Activated CD4-positive, alpha-beta T cell treated with anti-CD3 and anti-CD28 coated beads, Interleukin-2, amount 10 ng/mL, durations not matched to agents 24 days and 14 days (primary cell): ENCODE measurements at places on chromosomes 16 and 17. TPM values are rescaled to one million over a fixed set of nuclear protein-coding genes. Genes with fewer than 3 reads are reported as not detected.

The KRT33A gene
- not detected in 2 replicates for total RNA-seq

The TEKT5 gene
- total RNA-seq, result not detected in 2 replicates

The HS3ST3A1 gene
- 2.3 and 3.7 TPM in 2 replicates for total RNA-seq

The TMC7 gene
- total RNA-seq, result not detected in 2 replicates

GRCh38 chr16:1530883-1531637 is 2.4 kb upstream of the TMEM204 start:
- peaks cover 13% of the 10 kb centered on the region for H3K36me3 ChIP-seq
- H3K4me1 ChIP-seq, result peaks cover 28% of the 10 kb centered on the region
- no peak overlapping the region for H3K4me3 ChIP-seq
- no peak overlapping the region for H3K27ac ChIP-seq

DNA sequence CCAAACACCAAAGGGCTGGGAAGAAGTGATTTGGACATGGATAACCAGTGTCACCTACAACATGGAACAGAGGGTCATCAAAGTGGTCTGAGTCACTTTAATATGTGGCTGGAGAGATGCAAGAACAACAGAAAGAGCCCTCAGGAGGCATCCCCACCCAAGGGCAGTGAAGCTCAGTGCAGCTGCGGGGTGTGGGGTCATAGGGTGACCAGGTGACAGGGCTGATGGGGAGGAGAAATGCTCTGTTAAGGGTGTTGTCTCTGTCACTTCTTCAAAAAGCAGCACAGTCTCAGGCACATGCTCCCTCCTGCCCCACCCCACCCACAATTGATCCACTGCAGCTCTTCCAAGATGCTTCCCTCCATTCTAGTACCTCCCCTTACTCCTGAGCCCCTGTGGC is 819.1 kb downstream of the KCNJ18 start:
- no peak overlapping the region for H3K4me3 ChIP-seq
- DNase-seq, result no peak
- H3K36me3 ChIP-seq, result no peaks in the 10 kb centered on the region
- no peak overlapping the region for H3K27ac ChIP-seq
- no peaks in the 10 kb centered on the region for H3K27me3 ChIP-seq

DNA sequence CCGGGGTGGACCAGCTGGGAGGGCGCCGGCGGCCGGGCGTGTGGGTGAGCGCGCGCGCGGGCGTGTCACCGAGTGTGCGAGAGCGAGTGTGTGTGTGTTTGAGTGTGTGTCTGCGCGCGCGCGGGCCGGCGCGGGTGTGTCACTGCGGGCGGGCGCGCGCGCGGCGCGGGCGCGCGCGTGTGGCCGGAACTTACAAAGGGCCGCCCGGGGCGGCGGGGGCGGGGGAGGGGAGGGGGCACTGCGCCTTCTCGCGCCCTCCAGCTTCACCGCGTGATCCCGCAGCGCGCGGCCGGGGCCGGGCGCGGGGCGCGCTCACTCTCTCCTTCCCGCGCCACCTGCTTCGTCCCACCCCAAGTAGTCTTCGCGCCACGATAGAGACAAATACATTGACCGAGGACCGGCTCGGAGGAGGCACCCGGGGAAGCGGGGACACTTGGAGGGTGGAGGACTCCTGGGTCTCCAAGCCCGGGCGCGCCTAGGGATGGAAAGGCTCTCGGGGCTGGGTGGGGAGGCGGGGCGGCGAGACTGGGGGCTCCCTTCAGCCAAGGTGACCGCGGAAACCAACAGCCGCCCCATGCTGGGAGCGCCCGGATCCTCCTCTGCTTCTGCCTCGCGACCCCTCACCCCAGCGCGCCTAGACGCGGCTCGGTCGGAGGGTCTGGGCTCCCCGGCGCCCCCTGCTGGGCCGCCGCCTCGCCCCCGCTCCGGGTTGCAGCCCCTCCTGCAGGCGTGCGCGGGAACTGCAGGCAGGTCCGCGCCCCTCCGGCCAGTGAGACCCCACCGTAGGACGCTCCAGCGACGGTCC is at the start of gene SRCIN1:
Gene SRCIN1 (minus strand): TSS at position 112 of the 805 bp plus-strand sequence. CDS start 247 bp downstream, outside the sequence.
- peak within 1 kb of the TSS; percentile 20 for H3K27ac ChIP-seq
- peak; percentile 85 for DNase-seq

DNA sequence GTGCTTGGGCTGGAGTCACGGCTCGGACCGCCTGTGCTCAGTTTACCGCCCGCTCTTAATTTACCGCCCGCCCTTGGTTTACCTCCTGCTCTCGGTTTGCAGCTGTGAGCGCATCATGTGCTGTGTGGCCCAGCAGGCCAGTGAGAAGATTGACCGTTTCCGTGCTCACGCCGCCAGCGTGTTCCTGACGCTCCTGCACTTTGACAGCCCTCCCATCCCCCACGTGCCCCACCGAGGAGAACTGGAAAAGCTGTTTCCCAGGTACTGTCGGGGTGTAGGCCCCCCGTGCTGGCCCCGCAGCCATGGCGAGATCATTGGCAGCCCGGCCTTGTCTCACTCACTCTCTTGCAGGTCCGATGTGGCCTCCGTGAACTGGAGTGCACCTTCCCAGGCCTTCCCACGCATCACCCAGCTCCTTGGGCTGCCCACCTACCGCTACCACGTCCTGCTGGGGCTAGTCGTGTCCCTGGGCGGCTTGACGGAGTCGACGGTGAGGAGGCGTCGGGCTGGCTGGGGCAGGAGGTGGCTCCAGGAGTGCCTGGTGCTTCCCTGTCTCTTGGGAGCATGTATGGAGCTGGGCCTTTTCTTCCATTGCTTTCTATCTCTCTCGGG is 89.3 kb upstream of the ZNF750 start:
- DNase-seq, result no peak
- no peak overlapping the region for H3K4me3 ChIP-seq
- H3K36me3 ChIP-seq, result peaks cover 54% of the 10 kb centered on the region

DNA sequence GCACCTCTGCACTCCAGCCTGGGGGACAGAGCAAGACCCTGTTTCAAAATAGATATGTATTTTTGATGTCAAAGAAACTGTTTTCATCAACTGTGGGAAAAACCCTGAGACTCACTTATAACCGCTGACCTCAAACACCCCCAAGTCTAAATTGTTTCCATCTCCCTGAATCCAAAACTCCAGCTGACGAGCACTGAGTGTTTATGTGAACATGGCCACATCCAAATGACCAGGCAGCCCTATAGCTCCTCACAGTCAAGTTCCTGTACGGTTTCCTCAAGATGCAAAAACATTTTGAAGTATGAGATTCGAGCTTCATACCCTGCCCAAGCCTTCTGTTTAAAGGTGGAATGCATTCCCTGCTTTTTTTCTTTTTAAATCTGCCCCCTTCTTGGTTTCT is 45.3 kb upstream of the ZCCHC14 start:
- H3K27ac ChIP-seq, result peak overlapping the region; percentile 61
- peaks cover 4% of the 10 kb centered on the region for H3K4me1 ChIP-seq
- H3K4me3 ChIP-seq, result no peak overlapping the region
- no peak for DNase-seq
- H3K36me3 ChIP-seq, result peaks cover 2% of the 10 kb centered on the region
- H3K27me3 ChIP-seq, result peaks cover 5% of the 10 kb centered on the region

DNA sequence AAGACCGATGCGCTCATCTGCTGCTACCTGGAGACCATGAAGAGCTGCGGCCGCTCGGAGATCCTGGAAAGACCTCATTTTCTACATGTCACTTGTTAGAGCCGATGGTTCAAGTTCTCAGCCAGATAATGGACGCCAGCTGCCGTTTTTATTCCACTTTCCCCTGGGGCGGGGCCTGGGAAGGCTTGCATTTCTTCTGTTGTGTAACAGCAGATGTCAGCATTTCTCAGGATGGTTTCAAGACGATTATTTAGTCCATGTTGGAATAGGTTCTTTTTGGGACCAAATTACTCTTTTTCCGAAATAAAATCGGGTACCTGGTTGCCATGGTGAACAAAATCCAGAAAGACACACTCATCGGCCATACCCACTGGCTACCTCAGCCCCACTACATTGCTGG is 1418.3 kb downstream of the CDH11 start:
- H3K4me1 ChIP-seq, result no peaks in the 10 kb centered on the region
- H3K4me3 ChIP-seq, result no peak overlapping the region
- H3K27me3 ChIP-seq, result no peaks in the 10 kb centered on the region
- DNase-seq, result no peak

DNA sequence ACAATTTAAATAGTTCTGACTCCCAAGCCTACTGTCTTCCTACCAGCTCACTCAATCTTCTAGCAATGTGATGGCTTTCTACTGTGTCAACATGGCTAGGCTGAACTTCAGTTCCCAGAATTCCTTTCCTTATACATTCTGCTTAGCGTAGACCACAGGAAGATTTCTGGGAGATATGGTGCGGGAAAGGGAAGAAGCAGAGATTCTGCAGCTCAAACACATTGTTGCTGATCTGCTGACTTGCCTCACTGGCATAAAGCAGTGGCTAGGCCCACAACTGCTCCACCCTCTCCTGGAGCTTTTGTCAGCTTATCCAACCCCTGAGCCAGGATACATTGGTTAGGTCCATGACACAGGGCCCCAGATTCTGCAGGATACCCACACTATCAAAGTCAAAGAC is 58.8 kb downstream of the GAS7 start:
- H3K27ac ChIP-seq, result no peak overlapping the region
- no peak for DNase-seq
- no peak overlapping the region for H3K4me3 ChIP-seq

DNA sequence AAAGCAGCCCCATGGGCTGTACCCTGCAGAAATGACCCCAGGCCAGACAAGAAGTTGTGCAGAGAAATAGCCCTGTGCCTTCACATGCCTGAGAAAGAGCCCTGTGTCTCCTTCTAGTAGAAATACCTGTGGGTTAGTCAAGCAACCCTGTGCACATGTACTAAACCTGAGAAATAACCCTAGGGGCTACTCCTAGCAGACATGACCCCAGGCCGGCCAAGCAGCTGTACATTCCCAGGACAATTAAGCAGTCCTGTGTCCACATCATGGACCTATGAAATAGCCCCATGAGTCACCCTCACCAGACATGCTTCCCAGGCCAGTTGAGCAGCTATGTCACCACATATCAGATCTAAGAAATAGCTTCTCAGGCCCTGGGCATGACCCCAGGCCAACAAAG is 519.7 kb upstream of the CA10 start:
- no peak for DNase-seq
- no peak overlapping the region for H3K4me3 ChIP-seq

- no peaks in the 10 kb centered on the region for H3K4me1 ChIP-seq
- H3K27me3 ChIP-seq, result no peaks in the 10 kb centered on the region
- no peak overlapping the region for H3K4me3 ChIP-seq
Measured at GRCh38 chr17:10457952-10458351, 11.4 kb downstream of the MYH4 start.

GRCh38 chr16:69329369-69330285 is 761 bp downstream of the PDF start:
- peak overlapping the region; percentile 58 for H3K27ac ChIP-seq
- H3K27me3 ChIP-seq, result no peaks in the 10 kb centered on the region
- peaks cover 57% of the 10 kb centered on the region for H3K36me3 ChIP-seq
- H3K4me3 ChIP-seq, result peak overlapping the region; percentile 90
- peaks cover 34% of the 10 kb centered on the region for H3K4me1 ChIP-seq

- DNase-seq, result no peak
- H3K27me3 ChIP-seq, result peaks cover 2% of the 10 kb centered on the region
- H3K4me3 ChIP-seq, result no peak overlapping the region
- no peaks in the 10 kb centered on the region for H3K36me3 ChIP-seq
- no peak overlapping the region for H3K27ac ChIP-seq
Measured at GRCh38 chr16:19823322-19823721, 61.3 kb downstream of the GPRC5B start.

- DNase-seq, result no peak
- no peak overlapping the region for H3K4me3 ChIP-seq
- peaks cover 15% of the 10 kb centered on the region for H3K27me3 ChIP-seq
- H3K4me1 ChIP-seq, result peaks cover 5% of the 10 kb centered on the region
- no peak overlapping the region for H3K27ac ChIP-seq
- peaks cover 2% of the 10 kb centered on the region for H3K36me3 ChIP-seq
Measured at GRCh38 chr17:74444406-74444805, 12.5 kb downstream of the GPRC5C start.

DNA sequence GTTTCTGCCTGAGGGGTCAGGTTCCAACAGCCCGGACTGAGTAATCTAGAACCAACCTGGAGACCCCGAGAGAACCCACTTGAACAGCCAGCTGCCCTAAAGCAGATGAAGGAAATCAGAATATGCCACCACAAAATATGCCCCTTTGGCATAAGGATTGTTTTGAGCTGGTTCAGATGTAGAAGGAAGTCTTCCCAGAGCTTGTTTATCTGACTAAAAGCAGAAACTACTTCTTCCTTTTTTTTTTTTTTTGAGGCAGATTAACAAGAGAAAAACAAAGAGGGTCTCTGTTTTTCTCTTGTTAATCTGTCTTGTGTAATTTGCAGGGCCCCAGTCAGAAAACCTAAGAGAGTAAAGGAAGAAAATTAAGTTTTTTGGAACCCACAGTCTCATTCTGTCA is 53.0 kb downstream of the PECAM1 start:
- no peaks in the 10 kb centered on the region for H3K36me3 ChIP-seq
- no peak overlapping the region for H3K27ac ChIP-seq
- peaks cover under 1% of the 10 kb centered on the region for H3K4me1 ChIP-seq
- no peaks in the 10 kb centered on the region for H3K27me3 ChIP-seq

GRCh38 chr17:73645050-73645871 is 1.0 kb upstream of the SDK2 start:
- H3K4me3 ChIP-seq, result peak overlapping the region; percentile 55
- no peaks in the 10 kb centered on the region for H3K36me3 ChIP-seq
- DNase-seq, result peak; percentile 79
- no peak overlapping the region for H3K27ac ChIP-seq
- H3K4me1 ChIP-seq, result peaks cover 17% of the 10 kb centered on the region

DNA sequence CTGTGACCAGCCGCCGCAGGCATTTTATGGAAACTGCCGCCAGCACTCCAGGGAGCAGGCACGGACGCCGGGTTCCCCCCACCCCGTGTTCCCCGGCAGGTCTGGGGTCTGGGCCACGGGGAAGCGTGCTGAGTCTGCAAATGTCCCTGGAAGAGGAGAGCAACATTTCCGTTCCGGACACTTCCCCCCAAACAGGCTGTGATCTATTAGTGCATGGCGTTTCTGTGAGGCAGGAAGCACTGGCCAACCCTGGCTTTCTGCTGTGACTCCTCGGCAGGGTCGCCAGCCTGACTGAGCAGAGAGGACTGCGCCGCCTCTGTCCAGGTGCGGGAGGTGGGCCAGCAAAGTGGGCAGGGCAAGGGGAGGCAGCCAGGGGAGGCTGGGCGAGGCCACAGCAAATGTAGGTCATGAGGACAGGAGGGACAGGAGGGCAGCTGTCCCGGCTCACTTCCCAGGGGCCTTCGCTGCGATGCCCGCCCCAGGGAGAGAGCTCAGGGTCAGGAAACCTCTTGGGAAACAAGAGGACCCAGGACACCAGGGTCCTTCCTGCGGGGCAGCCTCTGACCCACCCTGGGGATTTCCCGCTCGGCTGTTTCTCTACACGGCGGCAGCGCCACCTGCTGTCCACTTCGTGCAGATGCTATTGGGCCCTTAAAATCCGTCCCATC is 9.5 kb downstream of the FOXF1 start:
- H3K4me1 ChIP-seq, result peaks cover 2% of the 10 kb centered on the region
- peak; percentile 87 for DNase-seq
- H3K4me3 ChIP-seq, result peak overlapping the region; percentile 6
- H3K27ac ChIP-seq, result no peak overlapping the region
- no peaks in the 10 kb centered on the region for H3K36me3 ChIP-seq

- H3K27ac ChIP-seq, result no peak overlapping the region
- DNase-seq, result no peak
- H3K4me1 ChIP-seq, result no peaks in the 10 kb centered on the region
- no peaks in the 10 kb centered on the region for H3K27me3 ChIP-seq
Measured at GRCh38 chr16:83244057-83244456, 563.7 kb upstream of the HSBP1 start.

GRCh38 chr17:39118674-39119419 is 32.6 kb downstream of the PLXDC1 start:
- H3K36me3 ChIP-seq, result no peaks in the 10 kb centered on the region
- H3K27ac ChIP-seq, result no peak overlapping the region
- H3K27me3 ChIP-seq, result peaks cover 4% of the 10 kb centered on the region
- H3K4me3 ChIP-seq, result no peak overlapping the region
- no peak for DNase-seq
- peaks cover 2% of the 10 kb centered on the region for H3K4me1 ChIP-seq
